ENCODE measurements at places on chromosomes 7 and 10.

DNA sequence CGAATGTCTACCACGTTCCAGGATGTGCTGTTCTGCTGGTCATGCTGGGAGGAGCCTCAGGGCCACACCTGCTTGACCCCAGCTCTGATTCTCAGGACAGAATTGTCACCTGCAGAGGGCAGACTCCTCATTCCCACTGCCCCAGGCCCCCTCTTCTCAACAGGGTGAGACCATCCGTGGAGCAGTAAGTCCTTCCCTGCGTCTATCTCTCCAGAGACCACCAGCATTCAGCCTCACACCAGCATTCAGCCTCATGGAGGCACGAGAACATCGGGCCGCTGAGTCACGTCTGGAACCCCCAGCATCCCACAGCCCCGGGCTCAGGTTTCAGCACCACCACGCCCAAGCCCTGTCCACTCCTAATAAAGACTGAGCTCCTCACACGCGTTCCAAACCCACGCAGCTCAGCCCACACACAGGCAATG, 273.4 kb downstream of the DIP2C start:
- no peak for DNase-seq

- no peak for DNase-seq
Observed at GRCh38 chr10:59465088-59465487, 102.7 kb upstream of the FAM13C start.

DNA sequence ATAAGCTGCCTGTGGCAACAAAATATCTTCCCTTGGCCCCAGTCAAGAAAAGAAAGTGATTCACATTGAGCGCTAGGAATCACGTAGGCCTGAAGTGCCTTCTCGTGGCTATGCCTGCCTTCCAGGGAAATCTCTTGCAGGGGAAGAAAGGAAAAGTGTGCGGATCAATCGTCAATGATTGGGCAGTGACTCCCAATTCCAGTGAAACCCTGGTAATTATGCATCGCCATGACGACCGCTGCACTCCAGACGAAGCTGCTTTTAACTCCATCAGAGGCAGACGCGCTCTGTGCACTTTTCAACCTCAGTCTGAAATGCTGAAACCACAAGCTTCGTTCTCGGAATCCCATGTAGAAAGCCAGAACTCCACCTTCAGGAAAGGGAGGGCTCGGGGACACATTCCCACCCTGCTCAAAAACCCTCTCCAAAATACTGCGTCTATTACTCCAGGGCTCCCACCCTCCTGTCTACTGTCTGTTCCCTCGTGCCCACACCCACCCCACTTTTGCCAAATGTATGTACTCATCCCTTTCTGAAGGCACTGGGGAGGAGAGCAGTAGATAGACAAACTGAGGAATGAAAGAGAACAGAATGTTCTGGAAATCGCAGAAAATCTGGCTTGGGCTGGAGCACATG, 24.2 kb upstream of the PRKAG2 start:
- no peak for DNase-seq

DNA sequence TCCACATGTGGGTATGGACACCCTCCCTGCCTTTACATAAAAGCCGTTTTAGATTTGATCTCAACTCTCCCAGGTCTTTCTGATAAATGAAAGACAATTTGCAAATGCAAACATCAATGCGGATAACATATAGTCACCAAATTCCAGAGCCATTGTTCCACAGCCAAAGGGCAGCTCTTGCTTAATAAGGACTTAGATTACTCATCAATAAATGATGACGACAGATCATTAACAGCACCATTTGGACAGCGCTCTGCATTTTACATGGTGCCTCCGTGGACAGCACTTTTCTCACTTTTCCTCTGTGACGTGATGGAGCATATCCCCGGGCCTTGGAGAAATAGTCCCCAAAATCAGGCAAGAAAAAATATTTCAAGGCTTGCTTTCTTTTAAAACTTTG, 370.3 kb upstream of the CELF2 start:
- no peak for DNase-seq

GRCh38 chr7:113289140-113289740, 170.9 kb upstream of the SMIM30 start:
- no peak for DNase-seq

GRCh38 chr10:86359111-86359510, 7.5 kb downstream of the GRID1 start:
- no peak for DNase-seq

DNA sequence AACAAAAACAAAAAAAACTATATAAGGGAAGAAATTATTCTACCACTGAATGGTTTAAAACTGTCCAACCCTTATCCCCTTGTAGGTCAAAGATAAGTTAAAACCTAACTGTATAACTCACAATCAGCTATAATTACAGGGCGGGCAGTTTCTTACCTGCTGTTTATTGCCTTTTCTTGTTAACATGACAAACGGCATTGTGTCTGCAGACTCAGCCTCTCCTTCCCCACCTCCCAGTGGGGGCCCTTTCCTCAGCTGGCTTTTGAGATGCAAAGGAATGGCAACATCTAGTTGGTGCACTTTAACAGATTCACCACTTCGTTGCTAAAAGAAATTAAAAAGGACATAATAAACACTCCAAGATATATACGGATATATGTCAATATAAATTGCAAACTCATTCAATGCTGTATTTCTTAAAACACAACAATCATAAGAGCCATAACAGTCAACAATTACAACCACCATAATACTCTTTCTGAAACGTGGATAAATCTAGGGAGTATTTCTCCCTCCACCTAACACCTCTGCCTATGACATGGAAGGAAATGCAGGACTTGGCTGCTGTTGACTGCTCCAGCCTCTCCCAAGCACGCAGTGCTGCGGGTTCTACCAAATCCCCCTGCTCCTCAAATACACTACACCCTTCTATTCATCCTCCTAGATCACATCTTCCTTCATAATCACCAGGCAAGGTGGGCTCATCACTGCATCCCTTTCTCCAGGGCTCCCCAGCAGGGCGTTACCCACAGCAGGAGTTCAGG, 106.0 kb downstream of the UPF2 start:
- DNase-seq, result no peak

GRCh38 chr10:110650265-110650668, 6.1 kb downstream of the RBM20 start:
- DNase-seq, result no peak

GRCh38 chr10:88004451-88004850, 141.0 kb downstream of the PTEN start:
- no peak for DNase-seq

GRCh38 chr10:132429281-132430230, 32.6 kb downstream of the PWWP2B start:
- DNase-seq, result no peak

DNA sequence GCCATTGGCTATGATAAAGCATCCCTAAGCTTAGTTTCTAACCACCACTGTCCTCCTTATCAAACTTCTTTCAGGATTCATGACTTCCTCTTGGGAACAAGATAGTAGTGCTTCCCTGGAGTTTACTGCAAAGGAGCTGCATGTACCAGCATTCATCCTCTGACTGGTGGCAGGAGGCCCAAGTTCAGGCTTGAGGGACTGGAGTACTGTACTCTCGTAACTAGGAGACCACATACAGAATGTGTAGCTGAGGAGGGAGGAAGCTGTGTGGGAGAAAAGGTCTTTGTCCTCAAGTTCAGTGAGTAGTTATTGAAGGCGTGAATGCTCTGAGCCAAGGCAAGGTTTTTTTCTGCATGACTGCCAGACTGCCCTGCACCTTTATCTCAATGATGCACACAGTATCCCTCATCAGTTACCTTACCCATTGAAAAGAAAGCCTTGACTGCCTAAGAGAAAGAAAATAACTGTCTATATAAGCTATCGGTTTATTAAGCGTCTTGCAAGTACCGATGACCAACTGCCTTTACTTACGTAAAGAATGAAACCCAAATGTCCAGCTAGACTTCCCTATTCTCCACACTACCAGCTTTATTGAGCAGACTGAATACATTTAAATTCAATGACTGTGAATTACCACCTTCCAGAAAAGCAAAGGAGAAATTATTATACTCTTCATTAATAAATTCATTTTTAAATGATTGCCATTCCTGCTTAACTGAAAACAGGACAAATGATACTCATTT, 12.8 kb downstream of the SCRN1 start:
- DNase-seq, result no peak

- DNase-seq, result no peak
Observed at GRCh38 chr7:115099906-115100305, 178.0 kb downstream of the MDFIC start.

GRCh38 chr7:106071999-106072714, 40.0 kb downstream of the SYPL1 start:
- DNase-seq, result no peak

DNA sequence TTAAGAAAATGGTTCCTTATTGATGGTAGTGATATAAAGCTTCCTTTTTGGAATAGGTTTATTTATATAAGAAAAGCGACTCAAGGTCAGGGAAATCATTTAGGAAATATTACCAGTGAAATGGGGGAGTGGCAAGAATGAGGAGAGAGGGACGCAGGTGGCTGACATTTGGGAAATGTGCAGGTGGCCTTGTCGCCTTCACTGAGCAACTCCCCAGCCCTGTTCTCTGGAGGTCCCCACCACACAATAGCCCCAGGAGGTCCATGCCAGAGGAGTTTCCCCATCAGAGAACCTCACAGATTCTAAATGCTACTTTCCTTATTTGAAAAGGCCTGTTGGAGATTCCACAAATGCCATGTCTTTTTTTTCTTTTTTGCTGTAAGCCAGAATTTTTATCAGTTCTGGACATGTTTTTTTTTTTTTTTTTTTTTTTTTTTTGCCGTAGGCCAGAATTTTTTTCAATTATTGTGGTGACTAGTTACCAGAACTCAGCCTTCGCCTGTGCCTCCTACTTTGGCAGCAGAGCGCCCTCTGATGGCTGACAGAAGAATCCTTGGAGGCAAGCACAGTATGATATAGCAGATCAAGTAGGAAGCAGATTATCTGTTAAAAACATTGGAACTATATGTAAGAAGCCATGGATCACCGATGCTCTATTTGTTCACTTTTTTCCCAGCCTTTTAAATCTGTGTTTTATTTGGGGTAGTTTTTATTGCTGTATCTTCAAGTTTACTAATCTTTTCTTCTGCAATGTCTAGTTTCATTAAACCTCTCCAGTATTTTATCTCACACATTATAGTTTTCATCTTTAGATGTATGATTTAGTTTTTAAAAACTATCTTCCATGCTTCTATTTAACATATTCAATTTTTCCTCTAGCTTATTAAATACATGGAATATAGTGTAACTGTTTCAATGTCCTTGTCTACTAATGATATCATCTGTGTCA, 18.6 kb downstream of the OPALIN start:
- DNase-seq, result peak; percentile 42

GRCh38 chr7:133117452-133117851, 35.6 kb upstream of the CHCHD3 start:
- DNase-seq, result no peak

GRCh38 chr10:100968863-100969186, 479 bp upstream of the SEMA4G start:
- no peak for DNase-seq

- no peak for DNase-seq
Observed at GRCh38 chr10:97511711-97512440, 13.2 kb downstream of the UBTD1 start.

- peak; percentile 58 for DNase-seq
Observed at GRCh38 chr10:100338434-100339036, 8.5 kb upstream of the SCD start.

- DNase-seq, result no peak
Observed at GRCh38 chr10:13789448-13789829, 202.7 kb downstream of the PRPF18 start.

DNA sequence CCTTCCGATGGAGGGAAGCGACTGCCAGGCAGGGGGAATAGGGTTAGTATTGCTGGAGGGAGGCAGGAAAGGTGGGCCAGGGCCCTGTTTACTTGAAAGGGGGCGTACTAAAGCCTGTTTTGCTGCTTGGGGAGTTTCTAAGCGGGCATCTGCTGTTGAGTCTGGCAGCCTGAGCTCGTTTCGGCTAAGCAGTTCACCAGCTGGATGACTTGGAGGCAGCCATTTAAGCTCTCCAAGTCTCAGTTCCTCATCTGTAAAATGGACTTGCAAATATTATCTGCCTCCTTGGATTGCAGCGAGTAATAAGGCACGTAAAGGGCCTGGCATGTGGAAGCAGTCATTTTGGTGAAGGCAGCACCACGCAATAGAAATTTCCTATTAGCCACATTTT, 44.0 kb downstream of the LDB3 start:
- no peak for DNase-seq

GRCh38 chr10:1293157-1293556, 237.0 kb downstream of the WDR37 start:
- no peak for DNase-seq

- DNase-seq, result no peak
Observed at GRCh38 chr7:143145-143751, 49.1 kb upstream of the FAM20C start.

- no peak for DNase-seq
Observed at GRCh38 chr7:14766747-14767146, 135.8 kb downstream of the DGKB start.

DNA sequence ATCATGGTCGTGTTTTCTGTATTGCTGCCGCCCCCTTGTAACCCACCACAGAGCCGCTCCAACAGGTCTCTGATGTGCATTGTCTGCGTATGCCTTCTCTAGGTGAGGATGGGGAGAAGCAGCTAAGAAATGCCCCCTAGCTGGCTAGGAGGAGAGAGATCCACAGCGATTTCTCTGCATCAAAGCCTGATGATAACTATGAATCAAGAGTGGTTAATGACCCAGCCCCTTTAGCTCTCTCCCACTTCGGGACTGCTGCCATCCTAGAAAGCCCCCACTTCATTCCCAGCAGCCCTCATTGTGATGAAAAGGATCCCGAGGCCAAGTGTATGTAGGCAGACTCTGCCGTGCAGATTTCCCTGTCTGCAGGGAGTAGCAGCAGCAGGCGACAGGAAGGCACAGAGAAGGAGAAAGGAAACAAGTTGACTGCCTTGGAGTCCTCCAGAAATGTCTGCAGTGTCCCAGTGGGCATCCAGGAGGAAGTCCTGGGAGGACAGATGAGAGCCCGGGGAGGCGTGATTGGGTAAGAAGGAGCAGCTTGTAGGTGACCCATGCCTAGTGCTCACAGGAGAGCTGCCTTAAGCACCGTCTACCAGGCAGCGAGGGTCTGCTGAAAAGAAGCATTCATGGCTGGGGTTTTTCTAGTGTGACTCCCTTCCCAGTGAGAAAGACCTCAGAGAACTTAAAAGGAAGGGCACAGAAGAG, 2.9 kb downstream of the PLXNA4 start:
- DNase-seq, result no peak

DNA sequence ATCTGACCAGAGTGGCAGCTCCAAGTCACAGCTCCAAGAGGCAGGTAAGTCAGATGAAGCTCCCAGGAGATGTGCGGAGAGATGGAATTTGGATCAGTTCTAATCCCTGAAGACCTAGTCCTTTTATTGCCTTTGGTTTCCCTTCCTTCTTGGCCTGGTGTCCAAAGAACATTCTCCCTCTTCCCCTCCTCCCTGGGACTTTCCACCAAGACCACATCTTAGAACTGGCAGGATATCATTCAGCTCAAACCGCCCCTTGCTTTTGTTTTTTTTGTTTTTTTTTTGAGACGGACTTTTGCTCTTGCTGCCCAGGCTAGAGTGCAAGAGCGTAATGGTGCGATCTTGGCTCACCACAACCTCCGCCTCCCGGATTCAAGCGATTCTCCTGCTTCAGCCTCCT, 190.8 kb downstream of the GFRA1 start:
- no peak for DNase-seq

DNA sequence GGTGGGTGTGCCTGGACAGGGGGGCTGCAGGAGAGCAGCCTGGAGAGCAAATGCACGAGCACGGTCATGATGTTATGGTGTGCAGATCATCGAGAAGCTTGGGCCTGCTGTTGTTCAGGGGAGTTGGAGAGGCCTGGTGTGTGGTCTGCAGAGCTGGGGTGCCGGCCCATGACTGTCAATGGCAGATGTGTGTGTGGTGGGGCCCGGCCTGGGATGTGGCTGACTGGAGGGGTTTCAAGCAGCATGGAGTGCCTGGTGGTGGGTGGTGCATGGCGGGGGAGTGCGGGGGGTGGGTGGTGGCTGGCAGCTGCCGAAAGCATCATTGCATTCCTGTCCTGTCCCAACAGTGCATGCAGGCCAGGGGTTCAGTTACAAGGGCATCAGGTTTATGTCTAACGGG, 122.6 kb downstream of the DOCK1 start:
- DNase-seq, result no peak
